ENCODE measurements at places on chromosomes 16 and 17. TPM values are rescaled to one million over a fixed set of nuclear protein-coding genes. Genes with fewer than 3 reads are reported as not detected.

- DNase-seq = no peak
These were observed 14.6 kb upstream of the CPPED1 start for GRCh38 chr16:12818326-12818725.

- DNase-seq = no peak
These were observed 2.1 kb downstream of the SRSF2 start for GRCh38 chr17:76735006-76735405.

GRCh38 chr16:58051296-58051695 is 25.7 kb downstream of the MMP15 start:
- DNase-seq = no peak

DNA sequence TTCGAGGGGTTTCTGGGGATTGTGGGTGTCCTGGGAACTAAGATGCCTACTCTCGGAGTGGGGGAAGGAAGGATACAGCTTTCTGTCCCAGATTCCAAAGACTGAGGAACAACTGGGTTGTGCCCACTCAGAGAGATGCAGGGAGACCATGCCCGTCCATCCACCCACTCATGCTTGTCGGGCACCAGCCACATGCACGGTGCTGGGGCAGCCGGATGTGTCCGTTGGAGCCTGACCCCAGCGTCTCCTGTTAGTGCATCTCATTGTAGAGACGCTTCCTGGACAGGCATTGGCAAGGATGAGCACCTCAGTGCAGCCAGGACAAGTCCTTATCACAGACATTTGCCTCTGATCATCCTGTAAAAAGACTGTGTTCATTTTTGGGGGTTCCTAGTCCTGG is 58.1 kb downstream of the METRNL start:
- DNase-seq = no peak

- no peak for DNase-seq
These were observed 35.5 kb downstream of the PIMREG start for GRCh38 chr17:6479622-6480302.

The SMIM36 gene
- total RNA-seq = not detected
